ENCODE measurements at places on chromosomes 1 and 21. TPM values are rescaled to one million over a fixed set of nuclear protein-coding genes. Genes with fewer than 3 reads are reported as not detected.

DNA sequence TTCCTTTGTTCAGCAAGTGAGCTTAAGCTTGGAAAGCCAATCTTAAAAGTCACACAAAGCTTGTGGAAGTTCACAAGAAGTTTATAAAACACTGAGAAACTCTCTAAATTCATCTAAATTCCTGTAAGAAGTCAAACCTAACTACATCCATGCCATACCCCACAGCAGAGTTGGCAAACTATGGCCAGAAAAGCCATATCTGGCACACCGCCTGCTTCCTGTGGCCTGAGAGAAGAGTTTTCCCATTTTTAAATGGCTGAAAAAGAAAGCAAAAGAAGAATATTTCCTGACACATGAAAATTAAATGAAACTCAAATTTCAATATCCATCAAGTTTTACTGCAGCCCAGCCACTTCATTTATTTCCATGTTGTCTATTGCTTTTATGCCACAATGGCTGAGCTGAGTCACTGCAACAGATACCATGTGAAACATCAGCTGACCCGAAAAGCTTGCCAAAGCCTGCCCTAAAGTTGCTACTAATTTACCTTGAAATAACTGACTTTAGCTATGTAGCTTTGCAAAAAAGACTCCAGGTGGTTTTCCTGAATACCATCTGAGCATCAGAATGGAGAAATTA, 237.1 kb downstream of the SLC45A1 start:
- no peaks in the 10 kb centered on the region for H3K27me3 ChIP-seq
- peak overlapping the region; percentile 34 for H3K27ac ChIP-seq
- no peak for DNase-seq
- H3K4me3 ChIP-seq: no peak overlapping the region
- no peaks in the 10 kb centered on the region for H3K4me1 ChIP-seq

GREM2 gene
- total RNA-seq: 0.12 TPM

KRTAP12-2 gene
- not detected for total RNA-seq

GRCh38 chr1:40751802-40752201, 31.8 kb upstream of the KCNQ4 start:
- no peaks in the 10 kb centered on the region for H3K4me1 ChIP-seq
- H3K27ac ChIP-seq: no peak overlapping the region
- DNase-seq: no peak
- peaks cover 49% of the 10 kb centered on the region for H3K36me3 ChIP-seq

GRCh38 chr1:171727778-171728177, 14.1 kb downstream of the VAMP4 start:
- H3K27ac ChIP-seq: no peak overlapping the region
- DNase-seq: no peak
- no peaks in the 10 kb centered on the region for H3K27me3 ChIP-seq
- H3K36me3 ChIP-seq: peaks cover 4% of the 10 kb centered on the region

DNA sequence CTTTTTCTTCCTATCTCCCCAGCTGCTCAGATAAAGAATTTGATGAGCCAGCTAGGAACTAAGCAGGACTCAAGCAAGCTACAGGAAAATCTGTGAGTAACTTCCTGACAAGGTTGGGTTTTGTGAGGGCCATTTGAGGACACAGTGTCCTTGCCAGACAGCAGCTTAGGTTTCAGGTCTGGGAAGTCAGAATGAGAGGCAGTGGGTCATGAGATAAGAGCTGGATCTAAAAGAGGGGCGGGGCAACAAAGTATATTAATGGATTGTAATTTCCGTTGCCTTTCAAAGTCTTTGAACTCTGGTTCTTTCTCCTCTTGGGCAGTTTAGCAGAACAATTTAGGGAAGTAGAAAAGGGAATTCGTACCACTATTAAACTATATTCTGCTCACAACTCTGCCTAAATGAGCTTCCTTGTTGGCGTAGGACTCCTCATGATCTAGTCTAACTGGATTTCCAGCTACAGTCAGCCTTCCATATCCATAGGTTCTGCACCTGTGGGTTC, 16.6 kb downstream of the STX12 start:
- 0 out of 2 replicates have a peak, but pooled peaks cover 5% of the 10 kb centered on the region for H3K36me3 ChIP-seq
- H3K4me1 ChIP-seq: no peaks in the 10 kb centered on the region
- DNase-seq: no peak
- no peak overlapping the region for H3K27ac ChIP-seq
- no peak overlapping the region for H3K4me3 ChIP-seq

ADAM30 gene
- total RNA-seq: not detected
